ENCODE measurements at places on chromosomes 1 and 21. TPM values are rescaled to one million over a fixed set of nuclear protein-coding genes. Genes with fewer than 3 reads are reported as not detected.

LCE3E gene
- not detected for polyA plus RNA-seq

GIPC2 gene
- 18.5 TPM for polyA plus RNA-seq

CYP4Z1 gene
- polyA plus RNA-seq, result 0.24 TPM

LCE2D gene
- not detected for polyA plus RNA-seq

LRRC38 gene
- not detected for polyA plus RNA-seq

TNFRSF25 gene
- polyA plus RNA-seq, result 7.0 TPM

KIF21B gene
- polyA plus RNA-seq, result 2.6 TPM

RBM34 gene
- polyA plus RNA-seq, result 63.6 TPM

GPATCH2 gene
- 24.0 TPM for polyA plus RNA-seq

ATP1A2 gene
- 3.9 TPM for polyA plus RNA-seq

E2F2 gene
- 5.4 TPM for polyA plus RNA-seq

DDAH1 gene
- 123 TPM for polyA plus RNA-seq

LENEP gene
- polyA plus RNA-seq, result 1.4 TPM

BNIPL gene
- polyA plus RNA-seq, result 1.4 TPM

IBA57 gene
- polyA plus RNA-seq, result 5.9 TPM

ALX3 gene
- polyA plus RNA-seq, result not detected

CRYBG2 gene
- 0.44 TPM for polyA plus RNA-seq

TBX19 gene
- 2.2 TPM for polyA plus RNA-seq

CFAP141 gene
- polyA plus RNA-seq, result not detected

TMEM81 gene
- 5.1 TPM for polyA plus RNA-seq

AGO4 gene
- 30.3 TPM for polyA plus RNA-seq

SV2A gene
- polyA plus RNA-seq, result 7.7 TPM

MSH4 gene
- 0.21 TPM for polyA plus RNA-seq

FUCA1 gene
- polyA plus RNA-seq, result 57.0 TPM

PROX1 gene
- polyA plus RNA-seq, result 8.0 TPM

EEIG2 gene
- 19.5 TPM for polyA plus RNA-seq

OR10Z1 gene
- polyA plus RNA-seq, result 0.07 TPM

MAEL gene
- 2.5 TPM for polyA plus RNA-seq

RNF186 gene
- 0.27 TPM for polyA plus RNA-seq

AZIN2 gene
- 7.9 TPM for polyA plus RNA-seq

MAGI3 gene
- 27.0 TPM for polyA plus RNA-seq

AMY2B gene
- polyA plus RNA-seq, result 24.0 TPM

NUDT4B gene
- 1.2 TPM for polyA plus RNA-seq

FCGR1A gene
- polyA plus RNA-seq, result 2.6 TPM

ZFP69B gene
- 4.8 TPM for polyA plus RNA-seq

ZBTB8A gene
- 19.8 TPM for polyA plus RNA-seq

DDR2 gene
- 19.4 TPM for polyA plus RNA-seq

OR2T8 gene
- polyA plus RNA-seq, result not detected

FCGR3A gene
- 2.2 TPM for polyA plus RNA-seq

KCNA2 gene
- polyA plus RNA-seq, result 0.46 TPM

BCL2L15 gene
- polyA plus RNA-seq, result 0.65 TPM

ARHGEF10L gene
- polyA plus RNA-seq, result 47.4 TPM

SYTL1 gene
- polyA plus RNA-seq, result 16.4 TPM

TMEM61 gene
- 1.6 TPM for polyA plus RNA-seq

SLC45A3 gene
- 11.1 TPM for polyA plus RNA-seq

CSF3R gene
- polyA plus RNA-seq, result 6.0 TPM

ITGB3BP gene
- polyA plus RNA-seq, result 57.0 TPM

BEND5 gene
- polyA plus RNA-seq, result 26.0 TPM

LCE1A gene
- not detected for polyA plus RNA-seq

TRAF3IP3 gene
- polyA plus RNA-seq, result 1.8 TPM

MYBPH gene
- polyA plus RNA-seq, result 0.28 TPM

TFF2 gene
- not detected for polyA plus RNA-seq

VHLL gene
- polyA plus RNA-seq, result not detected

CAPZB gene
- 225 TPM for polyA plus RNA-seq

RIPK4 gene
- 15.7 TPM for polyA plus RNA-seq

GUCA2A gene
- polyA plus RNA-seq, result not detected

KCNJ6 gene
- 0.17 TPM for polyA plus RNA-seq
